Fibroblast of villous mesenchyme (primary cell): ENCODE measurements at places on chromosomes 5 and 9. TPM values are rescaled to one million over a fixed set of nuclear protein-coding genes. Genes with fewer than 3 reads are reported as not detected.

CATSPER3 gene
- total RNA-seq = under 0.01 TPM in 1 of 2 replicates, not detected in the other

NAIF1 gene
- total RNA-seq = 6.8 and 10.8 TPM in 2 replicates

WDR31 gene
- total RNA-seq = 0.32 and 0.86 TPM in 2 replicates

GRCh38 chr5:52798938-52799337, 11.2 kb downstream of the ITGA1 start:
- no peak for DNase-seq

GRCh38 chr5:35240892-35241291, 10.6 kb upstream of the PRLR start:
- no peak for DNase-seq

GRCh38 chr5:93307557-93307956, 273.5 kb downstream of the NR2F1-AS1 start:
- DNase-seq = peak; percentile 20

DNA sequence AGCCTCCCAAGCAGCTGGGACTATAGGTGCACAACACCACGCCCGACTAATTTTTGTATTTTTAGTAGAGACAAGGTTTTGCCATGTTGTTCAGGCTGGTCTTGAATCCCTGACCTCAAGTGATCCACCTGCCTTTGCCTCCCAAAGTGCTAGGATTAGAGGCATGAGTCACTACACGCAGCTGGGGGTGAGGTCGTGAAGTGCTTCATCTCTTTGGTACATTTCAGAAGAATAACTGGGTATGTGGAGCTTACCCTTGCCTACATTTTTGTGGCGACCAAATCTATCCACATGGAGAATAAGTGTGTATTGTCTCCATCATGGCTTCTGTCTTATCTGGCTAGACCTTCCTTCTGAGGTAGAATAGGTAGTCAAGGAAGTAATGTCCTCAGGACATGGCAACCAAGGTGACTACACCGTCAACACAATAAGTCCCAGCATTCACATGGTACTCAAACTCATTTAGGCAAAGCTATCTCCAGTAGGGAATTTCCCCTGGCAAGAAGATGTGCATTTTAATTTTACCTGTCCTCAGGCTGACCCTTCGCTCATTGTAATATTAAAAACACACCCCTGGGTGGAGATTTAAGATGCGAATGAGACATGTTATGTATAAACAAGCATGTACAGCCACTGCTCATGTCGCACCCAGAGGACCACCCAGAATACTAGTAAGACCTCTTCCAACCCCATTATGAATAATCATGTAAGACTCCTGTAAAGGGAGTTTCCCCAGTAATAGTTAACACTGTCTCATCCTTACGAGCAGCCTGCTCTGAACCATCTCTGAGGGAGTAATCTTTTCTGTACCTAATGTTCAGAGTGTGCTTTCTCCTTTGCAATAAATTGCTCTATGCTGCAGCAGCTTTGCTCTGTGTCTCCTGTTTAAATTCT, 1173.2 kb downstream of the TAF11L14 start:
- DNase-seq = no peak

- no peak for DNase-seq
Observed at GRCh38 chr5:4647955-4648354, 492.2 kb upstream of the ADAMTS16 start.
